ENCODE measurements at places on chromosomes 6 and 20.

DNA sequence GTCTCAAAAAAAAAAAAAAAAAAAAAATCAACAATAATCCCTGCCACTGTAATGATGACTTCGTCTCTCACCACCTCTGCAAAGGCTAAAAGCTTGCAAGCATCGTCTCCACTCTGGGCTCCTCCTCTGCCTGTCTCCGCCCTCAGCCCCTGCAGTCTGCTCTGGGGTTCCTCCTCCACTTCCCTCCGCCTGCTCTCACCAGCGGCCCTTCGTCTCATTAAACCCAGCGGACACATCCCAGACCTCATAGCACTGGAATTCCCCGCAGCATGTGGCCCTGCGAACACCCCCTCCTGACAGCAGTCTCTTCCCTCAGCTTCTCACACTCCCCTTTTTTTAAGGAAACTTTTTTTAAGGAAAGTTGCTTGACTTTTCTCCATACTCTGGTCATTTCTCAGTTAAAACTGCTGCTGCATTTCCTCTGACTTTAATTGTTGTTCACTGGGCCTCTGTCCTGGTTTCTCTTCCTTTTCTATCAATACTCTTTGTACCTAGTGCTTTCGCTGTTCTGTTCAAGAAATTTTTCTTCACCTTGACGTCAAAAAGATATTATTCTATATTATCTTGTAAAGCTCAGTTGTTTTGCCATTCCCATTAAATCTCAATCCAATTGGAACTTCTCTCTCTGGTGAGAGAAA lies 70.9 kb upstream of the PLEKHG1 start:
- DNase-seq: no peak

GRCh38 chr20:461254-462198 lies 807 bp downstream of the TBC1D20 start:
- no peak for DNase-seq

DNA sequence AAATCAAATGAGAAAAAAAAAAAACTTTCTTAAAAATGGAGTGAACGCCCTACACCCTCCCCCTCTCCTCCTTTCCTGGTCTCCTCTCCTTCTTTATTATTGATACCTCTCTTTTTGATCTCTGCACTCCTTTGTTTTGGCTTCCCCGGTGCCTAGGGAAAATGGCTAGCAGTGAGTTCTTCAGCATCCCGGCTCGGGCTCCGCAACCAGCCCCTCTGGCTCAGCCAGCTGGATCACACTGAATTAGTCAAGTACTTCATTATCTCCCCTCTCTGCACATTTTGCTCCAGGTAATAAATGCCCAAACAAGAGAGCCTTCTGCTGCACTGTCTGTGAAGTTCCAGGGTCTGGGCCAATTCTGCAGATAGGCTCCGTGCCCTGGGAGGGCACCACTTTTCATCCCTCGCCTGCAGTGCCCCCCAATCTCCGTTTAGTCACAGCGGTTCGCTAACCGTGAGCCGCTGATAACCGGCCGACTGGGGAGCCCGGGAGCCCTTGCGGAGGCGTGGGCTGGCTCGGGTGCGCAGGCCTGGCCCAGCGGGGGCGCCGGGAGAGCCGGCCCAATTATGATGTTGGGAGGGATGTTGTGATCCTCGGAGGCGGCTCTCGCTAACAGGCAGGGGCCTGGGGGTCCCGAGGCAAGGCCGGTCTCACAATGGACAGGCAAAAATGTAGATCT lies 301.9 kb downstream of the TFAP2A start:
- DNase-seq: no peak

DNA sequence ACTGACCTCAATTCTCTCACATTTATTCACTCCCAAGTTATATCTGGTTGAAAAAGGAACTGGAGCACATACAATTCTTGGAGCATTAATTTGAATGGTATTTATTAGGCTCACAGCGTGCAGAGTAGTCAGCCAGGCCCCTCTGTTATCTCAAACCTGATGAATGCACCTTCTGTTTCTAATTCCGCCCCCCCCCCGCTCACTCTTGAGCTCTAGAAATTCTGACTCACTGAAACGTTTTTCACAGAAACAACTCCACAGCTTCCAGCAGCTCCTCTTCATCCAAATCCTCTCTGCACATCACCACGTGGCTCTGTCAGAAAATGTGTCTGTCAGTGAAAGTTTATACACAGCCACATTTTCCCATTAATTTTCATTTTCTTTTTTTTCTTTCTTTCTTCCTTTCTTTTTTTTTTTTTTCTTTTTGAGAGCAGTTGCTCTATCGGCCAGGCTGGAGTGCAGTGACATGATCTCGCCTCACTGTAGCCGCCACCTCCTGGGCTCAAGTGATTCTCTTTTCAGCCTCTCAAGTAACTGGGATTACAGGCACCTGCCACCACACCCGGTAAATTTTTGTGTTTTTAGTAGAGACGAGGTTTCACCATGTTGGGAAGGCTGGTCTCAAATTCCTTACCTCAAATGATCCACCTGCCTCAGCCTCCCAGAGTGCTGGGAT lies 109.4 kb downstream of the TBXT start:
- no peak for DNase-seq

GRCh38 chr20:9928281-9928737 lies 89.4 kb upstream of the PAK5 start:
- DNase-seq: no peak

GRCh38 chr6:125944434-125944816 lies 12.1 kb upstream of the HINT3 start:
- DNase-seq: no peak
